ENCODE measurements at places on chromosomes 12 and 14.

DNA sequence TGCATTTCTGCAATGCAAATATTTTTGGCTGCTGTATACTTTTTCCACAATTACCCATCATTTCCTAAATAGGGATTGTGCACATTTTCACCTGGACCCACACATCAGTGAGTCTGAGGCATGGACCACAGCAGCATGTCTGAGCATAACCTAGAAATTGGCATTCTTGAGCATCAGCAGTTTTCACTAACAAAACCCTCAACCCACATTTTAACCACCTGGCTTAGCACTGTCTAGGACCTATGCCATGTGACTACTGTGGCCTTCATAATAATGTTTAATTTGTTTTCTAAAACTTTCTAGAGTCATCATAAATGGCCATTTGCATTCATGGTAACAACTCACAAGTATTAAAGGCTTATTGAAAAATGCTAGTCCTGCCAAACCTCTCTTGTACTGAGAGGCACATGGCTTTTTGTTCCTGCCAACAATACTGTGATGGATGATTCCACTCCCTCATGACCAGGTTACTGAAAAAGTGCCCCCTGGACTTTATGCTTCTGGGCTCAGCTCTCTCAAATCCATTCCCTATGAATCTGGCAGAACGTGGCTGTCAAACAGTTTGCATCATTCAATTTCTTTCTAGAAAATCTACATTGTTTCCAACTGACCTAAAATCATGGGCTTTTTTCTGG, 240.0 kb downstream of the MDGA2 start:
- no peak for DNase-seq

DNA sequence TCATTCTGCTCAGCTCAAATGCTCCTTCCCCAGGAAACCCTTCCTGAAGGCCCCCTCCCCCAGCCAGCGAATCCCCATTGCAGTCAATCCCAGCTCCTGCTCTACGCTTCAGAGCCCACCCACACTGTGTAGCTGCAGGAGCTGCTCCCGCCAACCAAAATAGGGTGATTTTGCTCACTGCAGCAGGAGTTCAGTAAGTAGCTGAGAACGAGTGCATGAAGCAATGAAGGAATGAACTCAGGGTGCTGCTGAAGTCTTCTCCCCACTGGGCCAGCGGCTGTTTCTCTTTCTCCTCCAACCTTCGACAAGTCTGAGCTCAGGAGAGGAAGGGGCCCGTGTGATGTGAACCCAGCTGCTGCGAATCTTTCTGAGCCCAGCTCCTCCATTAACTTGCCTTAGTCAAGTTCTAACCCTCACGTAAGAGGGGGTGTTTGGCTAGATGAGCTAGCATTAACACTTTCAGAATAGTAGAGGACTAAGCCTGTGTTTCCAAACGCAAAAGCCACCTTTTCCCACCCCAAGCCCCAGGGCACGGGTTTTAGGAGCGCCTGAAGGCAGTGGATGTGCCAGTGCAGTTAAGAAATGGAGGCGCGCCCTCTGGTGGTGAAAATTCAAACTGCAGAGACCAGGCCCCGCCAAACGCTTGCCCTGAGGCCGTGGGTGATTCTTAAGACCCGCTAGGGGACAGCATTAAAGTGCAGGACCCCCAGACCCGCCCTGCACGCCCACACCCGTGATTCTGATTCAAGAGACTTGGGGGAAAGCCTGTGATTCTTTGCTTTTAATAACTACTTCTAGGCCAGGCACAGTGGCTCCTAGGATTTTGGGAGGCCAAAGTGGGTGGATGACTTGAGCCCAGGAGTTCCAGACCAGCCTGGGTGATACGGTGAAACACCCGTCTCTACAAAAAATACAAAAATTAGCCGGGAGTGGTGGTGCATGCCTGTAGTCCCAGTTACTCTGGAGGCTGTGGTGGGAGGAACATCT, 11.9 kb upstream of the SERPINA4 start:
- no peak for DNase-seq

- no peak for DNase-seq
These were observed 114.8 kb downstream of the PHETA1 start for GRCh38 chr12:111254106-111254505.

GRCh38 chr12:117875744-117876435, 92.9 kb downstream of the KSR2 start:
- no peak for DNase-seq

- DNase-seq = no peak
These were observed 115.0 kb downstream of the DACT1 start for GRCh38 chr14:58752771-58753201.

DNA sequence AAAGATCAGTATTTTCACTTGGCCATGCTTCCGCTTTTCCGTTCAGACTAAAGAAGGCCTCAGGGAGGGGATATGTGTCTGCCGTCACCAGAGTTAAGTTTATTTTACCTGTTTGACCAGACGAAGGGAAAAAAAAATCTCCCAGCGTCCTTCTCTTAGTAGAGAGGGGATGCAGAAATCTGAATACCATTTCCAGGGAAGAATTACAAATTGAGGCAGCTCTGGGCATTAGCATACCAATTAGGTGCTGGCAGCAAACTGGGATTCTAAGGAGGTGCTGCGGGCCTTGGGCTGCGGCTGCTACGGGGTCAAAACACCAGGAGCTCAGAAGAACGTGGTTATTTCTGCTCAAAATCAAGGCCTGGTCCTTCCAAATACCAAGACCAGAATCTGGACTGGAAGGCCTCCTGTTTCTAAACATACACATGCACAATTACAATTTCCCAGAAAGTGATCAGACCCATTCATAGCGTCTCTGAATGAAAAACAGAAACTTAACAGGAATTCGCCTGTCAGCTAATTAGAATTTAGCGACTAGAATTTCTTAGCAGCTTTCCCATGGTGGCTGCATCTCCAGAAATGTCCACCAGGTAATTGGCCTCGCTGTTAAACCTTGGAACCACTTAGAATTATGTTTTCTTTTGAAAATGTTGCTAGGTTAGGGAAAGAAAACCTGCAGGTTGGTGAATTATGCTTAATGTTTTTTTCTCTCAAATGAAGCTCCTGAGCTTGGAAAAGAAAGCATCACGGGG, 617.0 kb downstream of the VRK1 start:
- no peak for DNase-seq

DNA sequence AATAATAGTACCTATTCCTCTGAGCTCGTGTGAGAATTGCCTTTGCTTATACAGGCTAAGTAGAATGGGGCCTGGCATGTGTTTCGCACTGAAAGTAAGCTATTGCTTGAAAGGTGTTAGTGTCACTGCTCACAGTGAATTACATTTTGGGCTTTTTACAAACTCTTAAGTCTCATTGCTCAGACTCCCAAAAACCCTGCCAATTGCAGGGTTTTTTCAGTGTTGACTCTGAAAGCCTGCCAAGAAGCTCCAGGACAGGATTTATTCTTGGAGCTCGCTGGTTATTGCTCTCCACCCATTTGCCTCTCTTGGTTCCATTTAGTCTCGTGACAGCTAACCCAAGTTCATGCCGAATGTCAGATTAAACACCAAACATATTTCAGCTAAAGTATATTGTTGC, 39.8 kb downstream of the NOPCHAP1 start:
- DNase-seq = no peak

DNA sequence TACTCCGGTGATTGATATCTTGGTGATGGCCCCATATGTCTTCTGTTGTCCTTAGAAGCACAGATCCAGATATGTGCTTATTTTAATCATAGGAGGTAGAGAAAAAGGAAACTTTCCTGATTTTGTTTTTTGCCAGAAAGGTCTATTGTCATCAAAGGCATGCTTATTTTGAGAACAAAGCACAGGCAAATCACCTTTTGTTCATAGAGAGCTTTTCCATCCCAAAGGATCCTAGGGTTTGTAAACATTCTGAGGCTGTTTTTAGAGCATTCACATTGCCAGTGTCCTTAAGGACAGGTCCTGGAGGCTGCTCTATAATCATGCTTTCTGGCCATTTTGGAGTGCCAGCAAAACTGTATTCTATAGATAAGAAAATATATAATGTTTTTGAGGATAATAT, 148.5 kb upstream of the SEL1L start:
- DNase-seq = no peak

GRCh38 chr12:118102070-118102469, 1.7 kb downstream of the VSIG10 start:
- peak; percentile 76 for DNase-seq

DNA sequence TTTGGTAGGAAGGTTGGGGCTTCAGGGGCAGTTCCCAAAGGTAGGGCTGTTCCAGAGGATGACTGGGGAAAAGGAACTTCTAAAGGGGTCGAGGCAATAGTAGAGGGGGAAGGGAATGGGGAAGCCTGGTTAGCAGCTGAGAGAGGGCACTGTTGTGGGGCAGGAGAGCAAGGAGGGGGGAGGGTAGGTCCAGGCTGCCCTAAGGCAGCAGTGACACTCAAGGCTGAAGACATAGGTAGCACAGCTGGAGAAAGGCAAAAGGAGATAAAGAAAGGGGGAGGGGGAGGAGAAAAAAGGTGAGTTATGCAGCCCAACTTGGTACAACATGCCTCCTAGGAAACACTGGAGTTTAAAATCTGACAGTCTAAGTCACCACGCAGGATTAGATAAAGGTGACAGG, 3.9 kb downstream of the NACA start:
- no peak for DNase-seq

DNA sequence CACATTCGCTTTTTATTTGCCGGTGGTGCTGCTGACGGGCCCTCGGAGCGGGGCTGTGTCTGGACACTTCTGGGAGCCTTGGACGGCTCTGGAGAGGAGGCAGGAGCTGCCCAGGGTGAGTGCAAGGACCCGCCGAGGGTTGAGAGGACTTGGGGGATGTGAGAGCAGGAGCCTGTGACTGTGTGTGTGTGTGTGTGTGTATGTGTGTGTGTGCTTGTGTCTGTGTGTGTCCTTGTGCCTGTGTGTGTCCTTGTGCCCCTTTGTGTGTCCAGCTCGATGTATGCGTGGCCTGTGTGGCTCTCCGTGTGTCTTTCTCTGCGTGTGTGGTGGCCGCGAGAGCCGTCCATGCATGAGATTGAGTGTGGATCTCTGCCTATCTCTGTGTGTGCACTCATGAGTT, 179.6 kb upstream of the MYL2 start:
- no peak for DNase-seq

GRCh38 chr14:33556382-33557121, 394.3 kb downstream of the EGLN3 start:
- DNase-seq = no peak

DNA sequence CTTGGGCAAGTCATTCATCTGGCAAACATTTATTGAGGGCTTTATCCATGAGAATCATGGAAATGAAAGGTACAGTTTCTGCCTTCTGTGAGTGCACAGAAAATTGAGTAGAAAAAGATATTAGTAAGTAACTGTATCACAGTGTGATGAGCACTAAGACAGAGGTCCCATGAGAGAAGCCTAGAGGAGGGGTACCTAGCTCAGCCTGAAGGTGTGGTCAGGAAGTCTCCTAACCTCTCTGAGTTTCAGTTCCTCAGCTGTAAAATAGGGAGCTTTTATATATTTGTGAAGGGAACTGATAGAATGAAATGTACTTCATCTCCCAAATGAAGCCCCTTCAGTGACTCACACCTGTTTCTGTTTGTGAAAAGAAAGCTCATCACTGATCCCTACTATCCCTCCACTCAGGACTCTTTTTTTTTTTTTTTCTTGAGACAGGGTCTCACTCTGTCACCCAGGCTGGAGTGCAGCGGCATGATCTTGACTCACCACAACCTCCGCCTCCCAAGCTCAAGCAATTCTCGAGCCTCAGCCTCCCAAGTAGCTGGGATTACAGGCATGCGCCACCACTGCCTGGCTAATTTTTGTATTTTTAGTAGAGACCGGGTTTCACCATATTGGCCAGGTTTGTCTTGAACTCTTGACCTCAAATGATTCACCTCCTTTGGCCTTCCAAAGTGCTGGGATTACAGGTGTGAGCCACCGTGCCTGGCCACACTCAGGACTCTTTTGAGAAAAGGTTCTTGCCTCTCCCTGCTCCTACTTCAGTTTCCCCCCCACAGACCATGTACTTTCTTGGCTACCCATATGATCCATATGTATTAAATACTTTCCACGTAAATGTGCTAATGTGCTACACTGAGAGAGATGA, 93.7 kb upstream of the FUT8 start:
- DNase-seq = no peak

DNA sequence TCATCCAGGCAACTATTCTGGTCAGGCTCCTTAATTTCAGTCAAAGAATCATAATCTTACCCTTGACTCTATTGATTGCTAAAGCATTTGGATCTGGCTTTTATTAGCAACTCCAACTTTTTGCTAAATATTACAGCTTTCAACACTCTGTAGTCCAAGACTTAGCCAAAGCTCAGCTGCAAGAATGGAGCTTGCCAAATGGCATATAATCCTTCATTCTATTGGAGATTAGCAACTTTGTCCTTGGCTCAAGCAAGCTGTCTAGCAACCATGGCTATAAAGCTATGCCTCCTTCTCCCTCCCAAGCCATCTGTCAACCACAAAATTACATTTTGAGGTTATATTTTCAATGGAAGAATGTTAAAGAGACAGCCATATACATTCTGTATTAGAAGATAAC, 23.1 kb upstream of the NID2 start:
- no peak for DNase-seq

GRCh38 chr12:124754949-124755800, 108.5 kb downstream of the SCARB1 start:
- no peak for DNase-seq

GRCh38 chr12:31000751-31001150, 72.9 kb upstream of the DDX11 start:
- DNase-seq = no peak

GRCh38 chr12:19402743-19403431, 36.4 kb upstream of the AEBP2 start:
- no peak for DNase-seq

DNA sequence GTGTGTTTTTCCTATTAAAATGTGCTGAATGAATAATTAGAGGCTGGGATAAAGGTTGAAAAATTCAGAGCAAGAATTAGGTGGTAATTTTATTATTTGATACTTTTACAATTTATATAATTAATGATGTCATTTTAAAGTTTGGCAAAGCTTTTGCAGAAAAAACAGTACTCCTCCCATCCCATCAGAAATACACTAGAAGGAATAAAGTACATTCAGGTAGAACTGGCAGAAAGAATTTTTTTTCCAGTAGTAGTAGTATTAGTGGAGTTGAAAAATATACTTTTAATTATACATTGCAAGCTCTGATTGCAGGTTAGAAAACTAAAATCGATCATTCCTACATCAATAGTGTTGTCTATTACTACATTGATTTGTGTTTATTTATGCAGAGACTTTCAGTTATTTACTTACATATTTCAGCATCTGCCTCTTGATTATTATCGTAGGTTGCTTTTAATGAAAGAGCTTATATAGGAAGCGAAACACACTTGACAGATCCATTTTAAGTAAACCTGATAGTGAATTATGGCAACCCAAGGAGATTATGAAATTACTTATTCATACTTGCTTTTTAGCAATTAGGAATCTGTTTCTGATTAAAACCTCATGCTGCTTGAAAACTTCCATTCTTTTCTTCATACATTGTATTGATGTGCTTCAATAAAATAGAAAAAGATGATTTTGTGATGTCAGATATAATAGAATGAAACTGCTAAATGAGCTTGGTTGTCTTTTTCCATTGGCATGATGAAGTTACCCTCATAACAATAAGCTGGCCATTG, 10.1 kb downstream of the FOXG1 start:
- no peak for DNase-seq

- DNase-seq = no peak
These were observed 33.7 kb downstream of the GALNT4 start for GRCh38 chr12:89490922-89491321.

All from keratinocyte (primary cell).